Activated T-helper 2 cell treated with anti-CD3 and anti-CD28 coated beads, Interferon-gamma antibody, Interleukin-2, Interleukin-4, amounts not matched to agents 10 μg/mL and 5 μg/mL and 100 μg/mL, durations not matched to agents 14 hours and 24 hours and 36 hours (primary cell): ENCODE measurements at places on chromosomes 16 and 17. TPM values are rescaled to one million over a fixed set of nuclear protein-coding genes. Genes with fewer than 3 reads are reported as not detected.

GRCh38 chr16:48384520-48385252, 527 bp downstream of the SIAH1 start:
- peaks cover 27% of the 10 kb centered on the region for H3K4me1 ChIP-seq
- H3K4me3 ChIP-seq: peak overlapping the region; percentile 94
- no peaks in the 10 kb centered on the region for H3K27me3 ChIP-seq
- H3K36me3 ChIP-seq: no peaks in the 10 kb centered on the region

The PSMD3 gene
- total RNA-seq: 193 and 196 TPM in 2 replicates

DNA sequence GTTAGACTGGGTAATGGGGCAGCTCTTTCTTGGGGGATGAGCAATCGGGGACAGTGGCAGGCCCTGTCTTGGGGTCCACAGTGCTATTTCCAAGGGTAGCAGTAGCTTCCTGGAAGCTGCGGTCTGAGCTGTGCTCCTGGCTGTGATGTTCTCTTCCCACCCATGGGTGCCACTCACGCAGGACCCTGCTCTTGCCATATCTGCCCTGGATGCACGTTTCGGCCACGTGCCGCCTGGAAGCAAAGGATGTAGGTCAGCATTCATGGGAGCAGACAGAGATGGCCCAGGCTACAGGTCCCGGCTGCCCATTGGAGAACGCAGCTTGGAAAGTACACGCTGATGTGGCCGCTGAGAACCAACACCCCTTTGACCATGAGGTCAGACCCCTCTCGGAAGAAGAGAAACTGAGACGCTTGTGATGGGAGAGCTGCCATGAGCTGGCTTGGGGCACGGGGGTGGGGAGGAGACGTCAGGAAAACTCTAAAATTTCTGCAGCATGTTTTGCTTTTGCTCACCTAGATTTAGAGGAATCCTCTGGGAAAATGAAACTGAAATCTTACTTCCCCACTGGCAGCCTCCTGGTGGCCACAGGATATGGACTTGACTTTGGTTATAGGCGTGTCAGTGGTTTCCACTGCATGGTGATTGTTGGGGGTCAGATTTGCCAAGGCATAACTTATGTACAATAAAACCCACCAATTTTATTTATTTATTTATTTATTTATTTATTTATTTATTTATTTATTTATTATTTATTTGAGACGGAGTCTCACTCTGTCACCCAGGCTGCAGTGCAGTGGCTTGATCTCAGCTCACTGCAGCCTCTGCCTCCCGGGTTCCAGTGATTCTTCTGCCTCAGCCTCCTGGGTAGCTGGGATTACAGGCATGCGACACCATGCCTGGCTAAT, 36.2 kb upstream of the IRF8 start:
- no peak for DNase-seq
- peaks cover 9% of the 10 kb centered on the region for H3K27me3 ChIP-seq
- no peak overlapping the region for H3K27ac ChIP-seq
- no peaks in the 10 kb centered on the region for H3K36me3 ChIP-seq

DNA sequence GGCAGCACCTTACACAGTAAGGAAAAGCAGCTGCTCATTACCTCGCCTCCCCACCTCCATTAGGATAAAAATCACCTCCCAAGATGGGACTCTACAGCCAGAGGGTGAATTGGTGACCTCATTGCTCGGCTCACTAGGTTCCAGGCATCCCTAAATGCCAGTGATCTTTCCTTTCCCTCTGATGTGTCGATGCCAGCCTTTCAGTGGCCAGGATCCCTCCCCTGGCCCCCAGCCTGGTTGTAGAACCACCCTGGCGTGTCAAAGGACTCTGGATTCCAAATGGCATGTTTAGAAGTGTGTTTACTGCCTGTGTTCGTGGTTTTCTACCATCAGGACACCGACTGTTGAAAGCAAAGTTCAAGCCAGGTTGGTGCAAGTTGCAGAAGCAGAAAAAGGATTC, 72.1 kb upstream of the LYRM9 start:
- no peak overlapping the region for H3K27ac ChIP-seq
- no peak for DNase-seq
- H3K27me3 ChIP-seq: peaks cover 2% of the 10 kb centered on the region
- H3K4me3 ChIP-seq: no peak overlapping the region
- no peaks in the 10 kb centered on the region for H3K36me3 ChIP-seq
- H3K4me1 ChIP-seq: no peaks in the 10 kb centered on the region

DNA sequence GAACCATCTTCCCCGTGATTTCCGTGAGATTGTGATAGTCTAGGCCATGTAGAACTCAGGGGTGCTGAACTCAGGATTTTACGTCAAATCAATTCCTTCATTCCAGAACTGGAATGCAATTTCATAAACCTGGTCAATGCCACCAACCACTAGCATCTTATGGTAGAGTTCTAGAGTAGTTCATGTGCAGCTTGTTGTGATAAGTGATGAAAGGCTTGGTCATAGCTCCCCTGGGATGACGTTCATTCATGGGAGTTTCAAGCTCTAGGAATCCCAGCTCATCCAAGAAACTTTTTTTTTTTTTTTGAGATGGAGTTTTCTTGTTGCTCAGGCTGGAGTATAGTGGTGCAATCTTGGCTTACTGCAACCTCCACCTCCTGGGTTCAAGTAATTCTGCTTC, 3.7 kb upstream of the DPEP2 start:
- no peak overlapping the region for H3K4me3 ChIP-seq
- H3K4me1 ChIP-seq: peaks cover 32% of the 10 kb centered on the region
- H3K27ac ChIP-seq: no peak overlapping the region
- H3K27me3 ChIP-seq: no peaks in the 10 kb centered on the region
- no peak for DNase-seq

The SEPTIN12 gene
- not detected in 2 replicates for total RNA-seq

The C17orf50 gene
- not detected in 2 replicates for total RNA-seq

- DNase-seq: no peak
- H3K36me3 ChIP-seq: peaks cover 3% of the 10 kb centered on the region
- no peaks in the 10 kb centered on the region for H3K27me3 ChIP-seq
- H3K4me1 ChIP-seq: peaks cover 1% of the 10 kb centered on the region
- H3K4me3 ChIP-seq: no peak overlapping the region
Observed at GRCh38 chr17:76417499-76418143, 33.2 kb downstream of the SPHK1 start.

The EXOC3L1 gene
- 0.14 TPM in 1 of 2 replicates, not detected in the other for total RNA-seq

DNA sequence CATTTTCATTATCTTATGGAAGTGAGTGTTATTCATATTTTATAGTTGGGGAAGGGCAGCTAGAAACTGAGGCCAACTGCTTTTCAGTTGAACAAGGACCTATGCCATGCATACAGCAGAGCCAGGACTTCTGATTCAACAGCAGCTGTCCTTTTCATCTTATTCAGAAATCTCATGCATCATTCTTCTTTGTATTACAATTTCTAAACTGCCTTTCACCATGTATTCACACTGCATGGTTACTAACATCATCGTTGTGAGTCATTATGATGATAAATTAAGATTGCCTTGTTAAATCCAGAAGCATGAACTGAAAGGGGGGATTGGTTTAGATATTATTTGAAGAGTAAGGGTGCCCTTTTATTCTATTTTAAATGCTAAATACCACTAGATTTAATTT, 1470.1 kb upstream of the GOT2 start:
- no peaks in the 10 kb centered on the region for H3K36me3 ChIP-seq
- H3K4me3 ChIP-seq: no peak overlapping the region
- no peak for DNase-seq
- no peaks in the 10 kb centered on the region for H3K27me3 ChIP-seq

GRCh38 chr16:19607616-19608280, 52.2 kb downstream of the VPS35L start:
- H3K27ac ChIP-seq: no peak overlapping the region
- no peak for DNase-seq
- H3K4me3 ChIP-seq: no peak overlapping the region
- H3K27me3 ChIP-seq: no peaks in the 10 kb centered on the region
- H3K4me1 ChIP-seq: peaks cover 3% of the 10 kb centered on the region
- H3K36me3 ChIP-seq: peaks cover 44% of the 10 kb centered on the region

DNA sequence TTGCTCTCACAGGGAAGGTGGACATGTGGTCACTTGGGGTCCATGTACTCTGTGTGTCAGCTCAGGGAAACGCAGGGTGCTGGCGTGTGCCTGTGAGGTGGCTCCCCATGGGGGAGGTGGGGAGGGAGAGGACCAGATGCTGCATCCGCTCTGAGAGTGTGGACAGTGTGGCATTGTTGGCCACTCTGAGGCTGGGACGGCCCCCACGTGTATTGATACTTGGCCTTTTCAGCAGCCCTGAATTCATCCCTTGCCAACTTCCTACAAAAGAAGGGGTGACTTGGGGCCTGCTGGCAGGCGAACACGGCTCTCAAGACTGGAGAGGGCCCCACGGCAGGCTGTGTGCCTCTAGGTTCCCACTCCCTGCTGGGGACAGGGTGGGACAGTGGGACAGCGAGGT, 120.1 kb downstream of the RAB11FIP4 start:
- no peak overlapping the region for H3K4me3 ChIP-seq
- H3K27me3 ChIP-seq: no peaks in the 10 kb centered on the region
- DNase-seq: no peak
